Heart left ventricle (tissue), 16 donors: ENCODE measurements at places on chromosomes 6 and 20. TPM values are rescaled to one million over a fixed set of nuclear protein-coding genes. Genes with fewer than 3 reads are reported as not detected.
A peak's percentile ranks its signal among the peaks of the same experiment; 100 is the strongest.

DNA sequence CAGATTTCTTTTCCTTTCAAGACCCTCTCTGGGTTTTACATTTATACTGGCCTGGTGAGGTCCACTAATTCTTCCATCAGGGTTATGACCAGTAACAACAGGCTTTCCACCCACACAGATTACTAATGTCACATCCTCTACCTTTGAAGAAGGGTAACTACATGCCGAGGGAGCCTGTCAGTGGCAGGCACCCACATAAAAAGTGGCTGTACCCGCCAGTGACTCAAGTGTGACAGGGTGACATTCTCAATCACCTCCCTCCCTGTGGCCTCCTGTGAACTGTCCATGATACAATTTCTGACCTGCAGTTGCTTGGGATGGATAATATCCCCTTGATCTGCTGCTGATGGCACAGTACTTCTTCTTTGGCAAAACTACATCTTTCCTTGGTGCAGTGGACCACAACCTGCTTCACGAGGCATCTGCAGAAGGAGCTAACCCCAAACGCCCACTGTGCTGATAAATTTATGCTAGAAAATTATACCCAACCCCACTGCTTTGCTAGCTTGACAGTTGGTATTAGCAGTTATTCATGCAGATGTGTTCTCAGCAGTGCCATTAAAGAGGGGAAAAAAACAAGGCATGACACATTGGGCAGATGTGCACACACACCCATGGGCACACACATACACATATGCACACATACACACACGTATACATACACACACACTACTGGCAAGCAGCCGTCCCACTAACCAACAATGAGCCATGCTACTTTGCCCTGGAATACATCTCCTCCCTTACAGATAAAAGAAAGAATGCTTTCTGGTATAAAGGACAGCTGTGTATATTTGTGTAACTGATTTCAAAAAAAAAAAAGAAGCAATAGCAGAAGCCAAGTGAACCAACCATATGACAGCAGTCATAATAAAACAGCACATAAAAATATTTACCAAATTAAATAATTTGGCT, 20.8 kb downstream of the GFOD1 start:
- H3K4me3 ChIP-seq: no peak overlapping the region
- DNase-seq: no peak
- H3K36me3 ChIP-seq: no peaks in the 10 kb centered on the region
- H3K27ac ChIP-seq: peak overlapping the region; percentile 67
- no peaks in the 10 kb centered on the region for H3K27me3 ChIP-seq
- peaks cover 55% of the 10 kb centered on the region for H3K4me1 ChIP-seq

- peaks cover under 1% of the 10 kb centered on the region for H3K4me1 ChIP-seq
- DNase-seq: no peak
- H3K4me3 ChIP-seq: no peak overlapping the region
- no peaks in the 10 kb centered on the region for H3K36me3 ChIP-seq
- no peaks in the 10 kb centered on the region for H3K27me3 ChIP-seq
These were observed 220.3 kb upstream of the LRFN2 start for GRCh38 chr6:40807484-40807883.

GRCh38 chr6:130202782-130203181, 20.0 kb downstream of the SAMD3 start:
- H3K27ac ChIP-seq: no peak overlapping the region
- no peaks in the 10 kb centered on the region for H3K4me1 ChIP-seq
- no peaks in the 10 kb centered on the region for H3K36me3 ChIP-seq
- no peak overlapping the region for H3K4me3 ChIP-seq

GRCh38 chr20:59671661-59672471, 67.5 kb downstream of the PHACTR3 start:
- no peaks in the 10 kb centered on the region for H3K4me1 ChIP-seq
- no peak for DNase-seq
- H3K27ac ChIP-seq: no peak overlapping the region
- no peak overlapping the region for H3K4me3 ChIP-seq
- no peaks in the 10 kb centered on the region for H3K36me3 ChIP-seq
- no peaks in the 10 kb centered on the region for H3K27me3 ChIP-seq

The COX4I2 gene
- 7.1 TPM for total RNA-seq

DNA sequence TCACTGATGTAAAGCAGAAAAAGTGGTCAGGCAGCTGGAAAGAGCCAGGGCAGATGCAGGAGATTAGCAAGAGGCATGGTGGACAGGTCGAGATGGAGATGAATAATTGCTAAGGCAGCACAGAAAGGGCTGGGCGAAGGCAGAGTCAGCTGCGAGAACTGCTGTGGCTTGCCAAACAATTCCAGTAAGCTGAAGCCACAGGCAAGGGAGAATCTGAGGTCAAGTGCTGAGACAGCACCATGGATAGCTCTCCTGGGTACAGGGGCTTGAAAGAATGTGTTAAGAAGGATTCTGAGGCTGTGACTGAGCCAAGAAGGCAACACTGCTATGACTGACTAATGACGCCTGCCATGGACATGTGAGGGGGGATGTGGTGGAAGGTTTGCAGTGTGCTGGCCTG, 220.8 kb upstream of the FOXA2 start:
- DNase-seq: peak; percentile 47
- no peaks in the 10 kb centered on the region for H3K36me3 ChIP-seq
- no peak overlapping the region for H3K4me3 ChIP-seq
- peaks cover 4% of the 10 kb centered on the region for H3K4me1 ChIP-seq
